Fibroblast of skin of scalp (primary cell): ENCODE measurements at places on chromosomes 16 and 17.
A peak's percentile ranks its signal among the peaks of the same experiment; 100 is the strongest.

DNA sequence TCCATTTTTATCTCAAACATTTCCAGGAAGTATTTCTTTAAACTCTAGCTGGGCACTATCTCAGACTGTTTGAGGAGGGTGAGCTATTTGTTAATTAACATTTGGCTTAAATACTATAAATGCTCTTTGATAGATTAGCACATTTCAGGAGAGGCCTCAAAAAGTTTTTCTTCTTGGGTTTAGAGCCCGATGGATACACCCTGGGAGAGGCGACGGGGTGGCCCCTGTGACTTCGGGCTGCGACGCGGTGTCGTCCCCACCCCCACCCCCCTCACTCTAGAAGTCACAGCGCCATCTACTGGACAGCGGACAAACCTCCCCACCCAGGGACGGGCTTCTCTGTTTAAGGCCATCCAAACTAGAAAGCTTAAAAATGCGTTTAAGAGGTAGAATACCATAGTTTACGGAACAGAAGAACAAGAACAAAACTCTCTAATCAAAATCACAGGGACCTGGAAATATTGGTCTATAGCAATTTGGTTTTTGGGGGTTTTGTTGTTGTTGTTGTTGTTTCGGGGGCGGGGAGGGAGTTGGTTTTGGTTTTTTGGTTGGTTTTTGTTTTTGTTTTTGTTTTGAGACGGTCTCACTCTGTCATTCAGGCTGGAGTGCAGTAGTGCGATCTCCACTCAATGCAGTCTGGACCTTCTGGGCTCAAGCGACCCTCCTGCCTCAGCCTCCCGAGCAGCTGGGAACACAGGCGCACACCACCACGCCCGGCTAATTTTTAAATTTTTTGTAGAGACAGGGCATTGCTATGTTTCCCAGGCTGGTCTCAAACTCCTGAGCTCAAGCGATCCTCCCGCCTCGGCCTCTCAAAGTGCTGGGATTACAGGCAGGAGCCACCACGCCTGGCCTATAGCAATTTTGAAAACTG, 254.4 kb downstream of the C16orf95 start:
- DNase-seq, result peak; percentile 81

GRCh38 chr16:54027062-54027461, 259.5 kb downstream of the IRX3 start:
- peak; percentile 68 for DNase-seq

DNA sequence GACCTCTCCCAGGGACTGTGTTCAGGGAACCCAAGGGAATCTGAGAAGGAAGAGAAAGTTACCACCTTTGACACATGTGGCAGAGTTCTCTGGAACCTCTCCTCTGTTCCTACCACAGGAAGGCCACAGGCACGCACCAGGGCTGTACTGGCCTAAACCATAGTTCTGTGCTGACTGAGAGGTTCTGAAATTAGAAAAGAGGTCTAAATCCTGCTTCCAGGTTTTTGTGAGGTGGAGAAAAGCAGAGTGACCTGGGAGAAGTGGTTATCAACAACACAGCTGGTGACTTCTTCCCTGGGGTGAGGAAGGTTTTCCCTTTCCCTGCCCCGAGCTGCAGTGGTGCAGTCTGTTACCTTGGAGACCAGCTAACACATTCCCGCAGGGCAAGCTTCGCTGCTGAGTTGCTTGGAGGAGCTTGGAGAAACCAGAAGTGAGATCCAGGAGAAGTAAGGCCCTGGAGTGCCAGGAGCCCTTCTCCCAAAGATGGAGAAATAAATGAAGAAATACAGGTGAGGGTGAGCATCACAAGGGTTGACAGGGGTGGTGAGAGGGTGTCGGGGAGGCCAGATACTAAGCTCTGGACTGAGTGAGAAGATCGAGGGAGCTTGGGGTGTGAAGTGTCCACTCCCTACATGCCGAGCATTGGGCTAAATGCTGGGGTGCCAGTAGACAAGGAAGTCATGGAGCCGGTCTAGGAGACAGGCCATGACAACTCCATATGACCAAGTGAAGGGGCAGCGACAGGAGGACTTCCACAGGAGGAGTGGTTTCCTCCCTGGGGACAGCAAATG, at the start of gene VWA3A:
VWA3A (plus strand) TSS at position 399 of the 791 bp plus-strand sequence; CDS start at position 496, 97 bp downstream.
- DNase-seq, result peak; percentile 53

- peak; percentile 94 for DNase-seq
Observed at GRCh38 chr16:17515421-17516210, 44.9 kb upstream of the XYLT1 start.

- peak; percentile 84 for DNase-seq
Observed at GRCh38 chr17:51056813-51057510, 63.7 kb downstream of the SPAG9 start.

- DNase-seq, result no peak
Observed at GRCh38 chr16:69939821-69940585, 11.1 kb upstream of the CLEC18A start.

- DNase-seq, result no peak
Observed at GRCh38 chr17:71765437-71765836, 355.4 kb upstream of the SOX9 start.

GRCh38 chr17:74325376-74325742, 667 bp upstream of the KIF19 start:
- no peak for DNase-seq
